ENCODE measurements at places on chromosomes 16 and 17.

- DNase-seq, result no peak
These were observed 9.8 kb upstream of the SLC6A2 start for GRCh38 chr16:55645986-55646385.

- no peak for DNase-seq
These were observed 112.0 kb downstream of the AXIN2 start for GRCh38 chr17:65449495-65449894.

- peak; percentile 35 for DNase-seq
These were observed 25.8 kb downstream of the LITAF start for GRCh38 chr16:11560701-11561453.

GRCh38 chr17:71023249-71024030 is 854.1 kb downstream of the KCNJ2 start:
- no peak for DNase-seq

- no peak for DNase-seq
These were observed 14.3 kb upstream of the ARL4D start for GRCh38 chr17:43384476-43384862.

GRCh38 chr17:49659661-49660382 is 18.1 kb downstream of the SPOP start:
- DNase-seq, result no peak

GRCh38 chr16:79278506-79278905 is 322.0 kb downstream of the MAF start:
- no peak for DNase-seq

GRCh38 chr17:37259030-37259735 is 116.6 kb upstream of the C17orf78 start:
- DNase-seq, result no peak

DNA sequence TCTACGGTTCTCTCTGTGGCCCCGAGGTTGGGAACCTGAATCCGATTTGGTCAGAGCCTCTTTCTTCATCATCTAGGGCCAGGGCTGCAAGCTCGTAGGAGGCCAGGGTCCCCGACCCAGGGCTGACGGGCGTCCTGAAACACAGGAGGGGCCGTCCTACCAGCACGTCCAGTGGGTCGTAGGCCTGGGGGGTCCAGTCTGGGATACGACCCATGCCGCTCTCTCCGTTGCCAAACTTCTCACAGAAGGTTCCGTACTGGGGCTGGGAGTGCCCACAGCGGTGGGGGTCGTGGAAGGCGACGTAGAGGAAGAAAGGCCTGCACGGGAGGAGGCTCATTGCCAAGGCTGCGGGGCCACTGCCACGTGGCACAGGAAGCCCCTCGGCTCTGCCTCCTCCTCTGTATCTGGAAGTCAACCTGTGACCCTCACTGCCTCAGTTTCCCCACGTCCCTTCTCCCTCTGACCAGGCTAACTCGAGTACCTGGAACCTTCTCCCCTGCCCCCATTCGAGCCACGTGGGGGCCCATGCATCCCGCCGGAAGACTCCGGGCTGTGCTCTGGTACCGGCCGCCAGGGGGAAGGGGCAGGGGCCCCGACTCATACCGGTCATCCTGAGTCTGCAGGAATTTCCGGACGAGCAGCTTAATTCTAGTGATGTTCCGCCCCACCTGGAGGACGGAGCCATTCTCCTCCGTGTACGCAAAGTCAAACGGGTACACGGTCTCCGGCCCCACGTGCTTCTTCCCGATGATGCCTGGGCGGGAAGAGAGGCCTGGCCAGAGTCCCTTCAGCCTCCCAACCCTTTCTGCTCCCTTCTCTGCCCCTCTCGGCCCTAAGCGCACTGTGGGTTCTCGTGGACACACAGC is 5.9 kb downstream of the SGSH start:
- no peak for DNase-seq

GRCh38 chr17:72117535-72118334 is 3.1 kb upstream of the SOX9 start:
- DNase-seq, result no peak

GRCh38 chr17:78875363-78876093 is 27.5 kb downstream of the CEP295NL start:
- no peak for DNase-seq

GRCh38 chr17:79777894-79778503 is at the start of gene CBX2:
CBX2 (plus strand) TSS chr17:79778148; CDS start chr17:79778236, 88 bp downstream.
- peak; percentile 30 for DNase-seq

DNA sequence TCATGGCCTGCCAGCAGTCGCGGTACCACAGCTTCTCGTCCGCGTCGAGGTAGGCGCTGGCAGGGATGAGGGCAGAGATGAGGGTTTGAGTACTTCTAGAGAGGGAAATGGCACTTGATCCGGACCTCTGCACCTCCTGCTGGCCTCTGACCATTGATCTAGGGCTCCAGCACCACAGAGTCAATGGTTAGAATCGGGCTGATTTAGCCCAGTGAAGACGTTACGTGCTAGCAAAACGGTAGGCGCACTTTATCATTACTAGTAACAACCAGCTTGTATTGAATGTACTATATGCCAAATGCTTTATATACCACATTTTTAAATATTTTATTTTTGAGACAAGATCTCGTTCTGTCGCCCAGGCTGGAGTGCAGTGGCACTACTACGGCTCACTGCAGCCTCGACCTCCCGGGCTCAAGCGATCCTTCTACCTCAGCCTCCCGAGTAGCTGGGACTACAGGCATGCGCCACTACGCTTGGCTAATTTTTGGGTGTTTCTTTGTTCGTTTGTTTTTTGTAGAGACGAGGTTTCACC is 526 bp downstream of the TSNAXIP1 start:
- DNase-seq, result no peak

DNA sequence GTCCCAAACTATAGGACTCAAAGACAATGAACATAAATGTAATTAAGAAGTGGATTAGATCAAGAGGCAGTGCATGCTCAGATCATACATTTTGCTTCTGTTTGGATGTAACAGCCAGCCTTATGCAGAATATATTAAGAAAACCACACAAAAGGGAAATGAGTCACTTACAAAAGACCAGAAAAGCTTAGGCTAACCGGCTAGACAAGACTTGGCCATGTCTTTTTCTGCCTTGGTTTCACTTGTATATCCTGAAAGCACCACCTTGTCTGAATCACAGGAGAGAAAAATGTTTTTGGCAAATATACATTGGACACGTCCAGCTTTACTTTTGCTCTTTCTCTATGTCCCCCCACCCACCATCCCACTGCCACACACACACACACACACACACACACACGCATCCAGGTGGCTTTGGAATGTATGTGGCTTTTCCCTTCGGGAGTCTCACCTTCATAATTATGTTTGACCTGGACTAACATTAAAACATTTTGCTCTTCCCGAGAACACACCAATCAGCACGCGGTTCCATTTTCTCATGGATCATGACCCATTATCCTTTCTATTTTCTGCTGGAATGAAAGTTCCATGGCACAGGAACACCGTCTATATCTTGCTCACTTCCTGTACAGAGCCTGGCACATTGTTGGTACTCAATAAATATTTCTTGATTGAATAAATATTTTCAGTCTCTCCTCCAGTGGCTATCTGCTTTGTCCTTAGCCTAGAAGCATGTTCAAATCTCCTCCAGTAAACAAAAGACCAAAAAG is 64.6 kb downstream of the CDK5R1 start:
- no peak for DNase-seq

DNA sequence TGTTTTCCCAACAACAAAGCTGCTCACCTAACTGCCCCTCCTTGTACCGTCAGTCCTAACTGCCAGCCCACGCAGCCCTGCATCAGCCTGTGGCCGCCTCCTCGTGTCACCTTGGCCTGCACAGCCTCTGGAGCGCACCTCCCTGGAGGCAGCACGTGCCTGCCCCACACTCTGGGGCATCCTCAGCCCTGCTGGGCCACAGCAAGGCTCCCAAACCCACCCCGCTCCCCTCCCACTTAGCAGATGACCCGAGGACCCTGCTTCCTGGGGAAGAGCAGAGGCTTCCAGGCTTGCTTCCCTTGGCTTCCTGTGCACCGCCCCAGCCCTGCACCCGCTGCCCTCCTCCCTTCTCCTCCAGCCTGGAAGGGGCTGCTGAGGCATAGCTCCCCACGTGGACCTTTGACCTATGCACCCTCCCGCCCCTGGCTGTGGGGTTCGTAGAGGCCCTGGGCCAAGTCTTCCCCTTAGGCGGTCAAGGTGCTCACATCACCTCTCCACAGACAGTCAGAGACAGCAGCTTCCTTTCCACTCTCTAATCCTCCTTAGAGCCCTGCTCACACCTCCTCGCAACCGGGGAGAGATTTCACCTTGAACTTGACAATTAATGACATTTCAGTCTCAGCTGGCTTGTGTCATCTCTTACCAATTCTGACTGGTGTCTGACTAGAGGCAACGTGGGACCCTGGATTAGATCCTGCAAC is 115.0 kb downstream of the MGAT5B start:
- no peak for DNase-seq

- no peak for DNase-seq
These were observed 11.6 kb upstream of the CAMKK1 start for GRCh38 chr17:3904501-3904900.

- no peak for DNase-seq
These were observed 56.6 kb downstream of the COTL1 start for GRCh38 chr16:84561291-84561690.

- DNase-seq, result no peak
These were observed 46.3 kb downstream of the TRARG1 start for GRCh38 chr17:1325766-1326165.

DNA sequence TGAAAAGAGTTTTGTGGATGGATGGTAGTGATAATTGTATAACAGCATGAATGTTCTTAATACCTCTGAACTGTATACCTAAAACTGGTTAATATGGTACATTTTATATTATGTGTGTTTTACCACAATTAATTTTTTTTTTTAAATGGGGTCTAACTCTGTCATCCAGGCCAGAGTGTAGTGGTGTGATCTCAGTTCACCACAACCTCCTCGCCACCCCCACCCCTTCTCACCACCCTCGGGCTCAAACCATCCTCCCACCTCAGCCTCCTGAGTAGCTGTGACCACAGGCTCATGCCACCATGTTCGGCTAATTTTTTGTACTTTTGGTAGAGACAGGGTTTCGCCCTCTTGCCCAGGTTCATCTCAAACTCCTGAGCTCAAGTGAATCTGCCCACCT is 123.2 kb downstream of the CDRT15L2 start:
- no peak for DNase-seq

GRCh38 chr17:79082311-79083190 is 7.9 kb downstream of the ENGASE start:
- no peak for DNase-seq

DNA sequence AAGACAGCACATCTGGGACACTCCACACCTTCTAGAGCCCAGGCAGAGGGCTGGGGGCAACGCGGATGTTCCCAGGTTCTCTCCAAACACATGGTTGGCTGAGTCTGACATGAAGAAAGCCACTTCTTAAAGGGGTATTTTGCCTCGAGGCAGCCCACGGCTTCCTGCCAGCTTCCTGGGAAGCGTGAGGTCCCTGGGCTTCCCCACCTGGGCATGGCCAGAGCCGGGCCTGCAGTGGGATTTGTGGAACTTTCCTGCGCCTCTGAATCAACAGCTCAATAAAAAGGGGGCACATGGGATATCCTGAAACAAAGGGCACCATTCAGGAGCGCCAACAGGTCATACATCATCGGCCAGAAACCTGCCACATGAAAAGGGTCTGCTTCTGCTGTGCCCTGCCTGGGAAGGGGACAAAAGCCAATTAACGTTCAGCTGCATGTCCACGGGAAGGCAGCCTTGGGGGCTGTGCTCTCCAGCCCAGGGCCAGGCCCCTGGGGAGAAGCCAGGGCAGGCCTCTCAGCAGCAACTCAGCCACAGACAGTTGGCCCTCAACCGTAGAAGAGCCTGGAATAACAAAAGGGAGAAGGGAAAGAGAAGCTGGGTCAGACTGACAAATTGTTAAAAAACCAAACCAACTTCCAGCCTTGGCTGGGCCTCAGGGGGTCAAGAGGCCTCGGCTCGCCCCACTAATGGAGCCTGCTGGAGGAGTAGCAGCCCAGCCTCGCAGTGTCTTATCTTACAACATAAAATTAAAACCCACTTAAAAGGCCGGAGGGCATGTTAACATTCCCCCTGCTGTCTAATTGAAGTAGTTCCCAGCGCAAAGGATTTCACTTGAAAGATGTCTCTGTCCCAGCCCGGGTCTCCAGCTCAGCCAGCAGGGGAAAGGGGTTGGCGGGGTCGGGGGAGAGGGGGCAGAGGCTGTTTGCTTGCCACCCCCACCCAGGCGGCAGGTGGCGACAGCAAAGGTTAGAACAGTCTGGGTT is 34.2 kb downstream of the TBX4 start:
- DNase-seq, result no peak

- no peak for DNase-seq
These were observed 12.5 kb upstream of the C1QTNF8 start for GRCh38 chr16:1108299-1109252.

DNA sequence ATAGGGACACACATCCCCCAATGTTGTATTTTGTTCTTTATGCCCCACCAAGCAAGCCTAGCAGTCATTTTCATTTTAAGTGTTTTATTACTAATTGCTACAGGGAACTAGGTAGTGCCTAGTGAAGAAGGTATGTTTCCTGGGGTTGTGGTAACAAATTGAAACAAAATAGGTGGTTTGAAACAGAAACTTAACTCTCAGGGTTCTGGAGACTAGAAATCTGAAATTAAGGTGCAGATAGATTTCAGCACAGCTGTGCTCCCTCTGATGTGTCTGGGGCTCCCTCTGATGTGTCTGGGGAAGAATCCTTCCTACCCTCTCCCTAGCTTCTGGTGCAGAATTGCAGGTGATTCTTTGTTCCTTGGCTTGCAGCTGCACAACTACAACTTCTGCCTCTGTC is 390.1 kb downstream of the ZFHX3 start:
- no peak for DNase-seq

- DNase-seq, result no peak
These were observed 546 bp downstream of the SNN start for GRCh38 chr16:11668623-11669379.

DNA sequence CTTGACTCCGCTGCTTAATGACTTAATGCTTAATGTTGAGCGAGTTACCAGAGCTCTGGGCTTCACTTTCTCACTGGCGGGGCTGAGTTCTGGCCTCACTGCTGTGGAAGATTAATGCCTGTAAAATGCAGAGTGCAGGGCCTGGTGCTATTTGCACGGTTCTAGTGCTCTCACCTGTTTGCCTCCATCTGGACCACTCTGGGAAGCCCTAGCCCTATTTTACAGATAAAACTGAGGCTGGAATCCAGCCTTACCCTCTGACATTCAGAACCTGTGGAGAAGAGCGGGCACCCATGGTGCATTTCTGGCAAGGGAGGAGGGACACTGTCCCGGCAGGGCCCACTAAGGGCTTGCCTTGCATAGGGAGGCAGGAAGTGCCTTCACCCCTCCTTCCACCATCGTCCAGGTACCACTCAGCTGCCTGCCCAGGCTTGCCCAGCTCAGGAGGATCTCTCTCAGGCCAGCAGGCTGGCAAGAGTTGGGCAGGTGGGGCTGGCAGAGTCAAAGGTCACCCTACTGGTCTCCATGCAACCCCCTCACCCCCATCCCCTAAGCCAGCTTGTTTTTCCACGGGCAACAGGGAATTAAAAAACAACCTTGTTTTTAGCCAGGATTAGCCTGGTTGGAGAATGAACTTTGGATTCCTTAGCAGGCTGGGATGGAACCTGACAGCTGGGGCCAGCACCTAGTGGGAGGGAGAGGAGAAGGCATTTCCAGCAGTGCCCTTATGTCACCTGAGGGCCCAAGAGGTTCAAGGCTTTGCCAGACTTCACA is 4.1 kb upstream of the UBALD1 start:
- no peak for DNase-seq

All from stimulated activated CD8-positive, alpha-beta memory T cell treated with anti-CD3 and anti-CD28 coated beads, Interleukin-15, amount 100 ng/mL, for 1 hour (primary cell).